ENCODE measurements at places on chromosomes 16 and 17.

DNA sequence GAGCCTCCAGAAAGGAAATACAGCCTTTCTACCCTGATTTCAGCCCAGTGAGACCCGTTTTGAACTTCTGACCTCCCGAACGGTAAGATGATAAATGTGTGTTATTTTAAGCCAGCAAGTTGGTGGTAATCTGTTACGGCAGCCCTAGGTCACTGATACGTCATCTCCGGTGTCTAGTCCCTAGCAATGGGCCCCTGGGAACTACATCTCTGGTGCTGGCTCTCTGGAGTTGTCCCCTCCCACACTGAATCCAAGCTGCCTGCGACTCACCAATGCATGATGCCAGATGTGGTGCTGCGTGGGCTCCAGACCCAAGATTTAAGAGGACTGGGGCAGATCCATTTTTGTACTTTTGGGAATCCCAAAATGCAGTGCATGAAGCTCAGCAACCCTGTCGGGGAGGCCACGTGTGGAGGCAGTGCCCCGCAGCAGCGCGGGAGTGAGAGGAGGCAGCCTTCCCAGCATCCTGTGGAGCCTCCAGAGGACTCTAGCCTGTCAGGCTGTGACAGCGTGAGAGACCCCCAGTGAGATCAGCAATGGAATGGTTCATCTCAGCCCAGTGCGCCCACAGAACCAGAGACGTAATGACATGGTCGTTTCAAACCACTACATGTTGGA is 43.6 kb upstream of the USP7 start:
- no peak for DNase-seq

DNA sequence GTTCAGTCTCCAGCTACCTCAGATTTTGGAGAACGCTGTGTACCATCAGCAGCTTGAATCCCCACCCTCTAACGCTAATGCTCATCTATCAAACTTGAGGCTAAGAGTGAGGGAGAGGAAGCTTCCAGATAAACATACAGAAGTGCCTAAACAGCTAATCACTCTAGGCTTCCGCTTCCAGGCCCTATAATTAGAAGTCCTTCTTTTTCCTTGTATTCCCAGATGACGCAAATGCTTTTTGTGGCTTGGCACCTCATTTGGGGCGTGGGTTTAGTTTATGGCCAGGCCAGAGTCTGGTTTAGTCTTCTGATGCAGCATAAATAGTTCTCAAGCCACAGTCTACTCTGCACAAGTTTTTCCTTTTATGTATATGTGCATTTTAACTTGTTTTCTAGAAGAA is 263.4 kb downstream of the BCAS3 start:
- no peak for DNase-seq

GRCh38 chr16:28193530-28194423 is 18.0 kb downstream of the XPO6 start:
- peak; percentile 88 for DNase-seq

DNA sequence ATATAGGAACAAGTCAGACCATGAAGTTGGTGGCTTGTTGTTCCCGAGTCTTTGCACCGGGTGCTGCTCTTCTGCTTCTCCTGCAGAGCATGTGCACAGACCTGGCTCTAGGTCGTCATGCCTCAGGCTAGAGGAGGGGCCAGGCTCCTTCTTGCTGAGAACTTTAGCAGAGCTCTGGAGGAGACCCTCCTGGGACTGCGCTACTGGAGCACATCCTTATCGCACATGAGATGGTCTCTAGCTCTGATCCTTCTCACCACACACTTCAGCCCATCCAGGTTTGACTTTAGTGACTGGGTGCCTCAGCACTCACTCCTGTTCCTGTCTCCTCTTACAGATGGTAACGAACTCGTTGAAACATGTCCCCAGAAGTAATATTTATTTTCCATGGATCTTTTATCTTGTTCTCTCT is 14.9 kb downstream of the FOXK2 start:
- DNase-seq = no peak

- DNase-seq = no peak
Observed at GRCh38 chr17:48576479-48577309, 1.5 kb downstream of the HOXB4 start.

GRCh38 chr16:83433201-83433600 is 374.6 kb upstream of the HSBP1 start:
- DNase-seq = no peak

GRCh38 chr17:79843474-79843815 is 4.2 kb upstream of the CBX4 start:
- DNase-seq = no peak

- no peak for DNase-seq
Observed at GRCh38 chr16:10941127-10941933, 938 bp downstream of the DEXI start.

- no peak for DNase-seq
Observed at GRCh38 chr17:44287651-44288050, 19.7 kb upstream of the SLC4A1 start.

- no peak for DNase-seq
Observed at GRCh38 chr17:7922845-7923628, 6.6 kb downstream of the KCNAB3 start.

DNA sequence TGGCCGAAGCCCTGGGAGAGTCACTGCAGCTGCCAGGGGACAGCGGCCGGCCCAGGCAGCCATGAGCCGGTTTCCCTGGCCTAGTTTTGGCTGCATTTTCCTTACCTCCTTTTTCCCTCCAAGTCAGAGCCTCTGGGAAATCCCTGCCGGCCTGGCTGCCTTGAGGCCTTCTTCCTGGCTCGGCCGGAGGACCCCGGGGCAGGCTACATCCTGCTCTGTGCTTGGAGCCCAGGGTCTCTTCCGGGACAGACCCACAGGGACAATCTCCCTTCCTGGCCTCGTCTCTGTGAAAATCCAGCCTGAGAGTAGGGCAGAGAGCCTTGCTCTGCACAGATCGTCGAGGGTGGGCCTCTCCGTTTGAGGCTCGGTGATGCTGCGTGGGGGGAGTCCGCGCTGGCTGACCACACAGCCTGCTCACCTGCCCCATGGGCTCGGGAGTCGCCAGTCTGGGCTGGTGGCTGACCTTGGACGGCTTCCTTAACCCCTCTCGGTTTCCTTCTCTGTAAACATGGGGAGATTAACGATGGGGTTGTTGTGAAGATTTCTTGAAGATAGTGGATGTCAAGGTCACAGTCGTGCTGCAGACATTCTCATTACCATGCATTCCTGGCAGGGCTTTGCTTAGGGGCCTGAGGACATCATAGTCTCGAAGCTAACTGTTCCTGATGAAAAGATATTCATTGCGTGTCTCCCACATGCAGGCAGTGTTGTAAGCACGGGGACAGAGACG is 34.8 kb upstream of the CIBAR2 start:
- DNase-seq = no peak

- no peak for DNase-seq
Observed at GRCh38 chr16:82882982-82883835, 256.4 kb downstream of the CDH13 start.

DNA sequence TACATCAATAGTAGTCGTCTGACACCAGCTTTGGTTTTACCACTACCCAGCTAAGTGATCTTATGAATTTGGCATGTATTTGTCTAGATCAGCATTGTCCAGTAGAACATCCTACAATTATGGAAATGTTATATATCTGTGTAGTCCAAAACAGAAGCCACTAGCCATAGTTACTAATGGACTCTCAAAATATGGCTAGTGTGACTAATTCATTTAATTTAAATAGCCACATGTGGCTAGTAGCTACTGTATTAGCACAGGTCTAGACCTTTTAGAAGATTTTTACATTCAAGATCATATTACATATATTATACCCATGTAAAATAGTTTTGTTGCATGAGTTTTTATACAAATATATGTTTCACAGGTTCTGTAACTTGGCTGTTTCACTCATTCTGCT is 27.0 kb upstream of the NFAT5 start:
- no peak for DNase-seq

DNA sequence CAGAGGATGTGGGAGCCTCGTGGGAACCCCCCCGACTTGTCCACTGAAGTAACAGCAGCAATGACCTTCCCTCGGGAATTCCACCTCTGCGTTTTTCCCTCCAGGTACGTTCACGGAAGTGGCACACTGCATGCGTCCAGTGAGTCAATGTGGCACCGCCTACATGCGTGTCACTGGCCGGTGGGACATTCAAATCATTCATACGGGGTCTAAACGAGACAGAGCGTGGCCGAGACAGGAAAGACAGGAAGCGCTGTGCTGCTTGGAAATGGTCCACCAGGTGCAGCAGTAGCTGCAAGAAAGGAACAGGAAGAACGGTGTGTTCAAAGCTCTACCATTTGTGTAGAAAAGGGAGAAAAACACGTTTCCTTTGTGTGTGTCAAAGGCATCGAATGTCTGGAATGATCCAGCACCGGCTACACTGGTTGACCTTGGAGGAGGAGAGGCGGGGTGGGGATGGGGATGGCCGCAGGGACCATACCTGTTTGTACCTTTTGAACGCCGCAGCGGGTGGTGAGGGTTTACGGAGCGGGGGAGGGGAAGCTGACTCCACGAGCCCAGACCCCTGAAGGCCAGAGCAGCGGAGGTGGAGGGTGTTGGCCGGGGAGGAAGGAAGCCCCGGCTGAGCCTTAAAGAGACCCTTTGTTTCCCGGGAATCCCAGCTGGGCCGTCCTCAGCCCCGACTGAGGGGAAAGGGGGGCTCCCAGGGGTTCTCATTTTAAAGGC is 1.7 kb upstream of the PGAP6 start:
- DNase-seq = no peak

GRCh38 chr17:78601577-78602190 is 24.5 kb upstream of the DNAH17 start:
- no peak for DNase-seq
